ENCODE measurements at places on chromosomes 3 and 15. TPM values are rescaled to one million over a fixed set of nuclear protein-coding genes. Genes with fewer than 3 reads are reported as not detected.

The ITGA11 gene
- 52.5 TPM for total RNA-seq

The AQP9 gene
- total RNA-seq, result not detected

The TTC23 gene
- 32.6 TPM for total RNA-seq

The RYR3 gene
- 0.42 TPM for total RNA-seq

The CCDC33 gene
- total RNA-seq, result 0.30 TPM

The ARHGAP31 gene
- total RNA-seq, result 16.0 TPM
